Anterior cingulate cortex (tissue), 58 donors: ENCODE measurements at places on chromosomes 3 and 15.
A peak's percentile ranks its signal among the peaks of the same experiment; 100 is the strongest.

DNA sequence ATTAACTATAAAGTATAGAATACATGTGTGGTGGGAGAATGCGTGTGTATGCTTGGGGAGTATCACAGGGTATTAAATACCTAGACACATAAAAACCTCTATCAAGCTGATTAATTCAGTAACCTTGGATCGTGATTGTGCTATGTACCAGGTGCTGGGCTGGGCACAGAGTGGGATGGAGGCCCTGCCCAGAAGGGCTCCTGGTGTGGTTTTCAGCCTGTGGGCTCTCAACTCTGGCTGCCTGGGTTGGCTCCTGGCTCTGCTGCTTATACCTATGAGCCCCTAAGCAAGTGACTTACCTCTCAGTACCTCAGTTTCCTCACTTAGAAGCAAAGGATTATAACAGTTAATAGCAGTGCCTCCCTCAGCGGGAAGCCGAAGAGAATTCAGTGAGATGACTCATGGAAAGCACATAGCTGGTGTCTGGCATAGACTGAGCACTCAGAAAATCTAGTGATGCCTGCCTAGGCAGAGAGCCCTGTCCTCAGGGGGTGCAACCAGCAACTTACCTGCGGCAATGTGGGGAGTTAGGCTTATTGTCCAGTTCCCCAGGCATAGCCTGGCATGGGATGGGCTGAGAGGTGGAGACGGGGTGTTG is 90.6 kb upstream of the MYZAP start:
- DNase-seq: no peak

DNA sequence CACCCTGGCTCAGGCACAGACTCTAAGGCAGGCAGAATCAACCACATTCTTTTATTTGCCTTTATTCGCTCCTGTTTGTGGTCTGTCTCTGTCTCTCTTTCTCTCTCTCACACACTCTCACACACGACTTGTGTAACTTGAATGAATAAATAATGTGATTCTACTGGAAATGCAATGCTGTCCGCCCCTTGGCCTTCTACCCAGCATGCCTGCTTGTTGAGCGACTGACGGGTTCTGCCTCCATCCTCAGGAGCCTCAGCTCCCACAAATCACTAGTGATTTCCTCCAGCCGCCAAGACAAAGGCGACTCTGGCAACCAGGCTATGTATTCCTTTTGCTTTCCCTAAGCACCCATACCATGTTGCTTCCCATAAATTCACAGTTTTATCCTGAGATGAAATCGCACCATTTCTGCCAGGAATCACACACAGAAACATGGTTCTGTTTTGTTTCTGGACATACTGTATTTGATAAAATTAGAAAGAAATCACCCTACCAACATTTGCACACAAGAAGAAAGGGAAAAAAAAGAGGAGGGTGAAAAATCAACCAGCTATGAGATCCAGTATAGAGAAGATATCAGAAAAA is 460.8 kb downstream of the MAGI1 start:
- no peak for DNase-seq

DNA sequence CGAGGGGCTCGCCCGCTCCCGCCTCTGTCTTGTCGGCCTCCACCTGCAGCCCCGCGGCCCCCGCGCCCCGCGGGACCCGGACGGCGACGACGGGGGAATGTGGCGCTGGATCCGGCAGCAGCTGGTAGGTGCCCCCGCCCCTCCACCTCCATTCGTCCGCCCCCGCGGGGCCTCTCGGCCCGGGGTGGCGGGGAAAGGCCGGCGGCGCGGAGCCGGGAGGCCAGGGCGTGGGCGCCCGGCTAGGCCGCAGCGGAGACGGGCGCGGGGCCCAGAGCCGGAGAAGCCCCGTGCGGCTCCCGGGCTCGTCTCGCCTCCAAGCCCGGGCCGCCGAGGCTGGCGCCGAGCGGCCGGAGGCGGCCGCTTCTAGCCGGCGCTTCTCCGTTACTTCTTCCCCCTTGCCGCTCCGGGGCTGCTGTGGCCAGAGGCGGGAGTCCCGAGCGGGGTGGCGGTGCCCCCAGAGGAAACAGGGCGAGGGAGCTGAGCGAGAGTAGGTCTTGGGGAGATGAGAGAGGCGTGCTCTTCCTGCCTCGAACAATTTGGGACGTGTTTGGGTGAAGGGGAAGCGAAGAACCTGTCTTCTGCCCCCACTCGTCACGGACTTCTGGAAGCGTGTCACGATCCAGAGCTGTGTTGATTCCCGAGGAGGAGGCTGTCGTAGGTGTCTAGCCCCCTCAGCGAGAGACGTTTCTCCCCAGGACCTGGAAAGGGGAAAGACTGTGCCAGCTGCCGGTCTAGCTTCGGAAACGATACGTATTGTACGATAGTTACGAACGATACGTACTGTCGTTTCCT is 555 bp downstream of the ATP11B start:
- DNase-seq: peak; percentile 13

- no peak for DNase-seq
Measured at GRCh38 chr15:31905054-31905453, 125.3 kb upstream of the CHRNA7 start.

GRCh38 chr15:94119298-94119811 is 112.0 kb upstream of the MCTP2 start:
- peak; percentile 1 for DNase-seq

GRCh38 chr15:89111352-89111751 is 23.1 kb downstream of the ABHD2 start:
- DNase-seq: no peak

DNA sequence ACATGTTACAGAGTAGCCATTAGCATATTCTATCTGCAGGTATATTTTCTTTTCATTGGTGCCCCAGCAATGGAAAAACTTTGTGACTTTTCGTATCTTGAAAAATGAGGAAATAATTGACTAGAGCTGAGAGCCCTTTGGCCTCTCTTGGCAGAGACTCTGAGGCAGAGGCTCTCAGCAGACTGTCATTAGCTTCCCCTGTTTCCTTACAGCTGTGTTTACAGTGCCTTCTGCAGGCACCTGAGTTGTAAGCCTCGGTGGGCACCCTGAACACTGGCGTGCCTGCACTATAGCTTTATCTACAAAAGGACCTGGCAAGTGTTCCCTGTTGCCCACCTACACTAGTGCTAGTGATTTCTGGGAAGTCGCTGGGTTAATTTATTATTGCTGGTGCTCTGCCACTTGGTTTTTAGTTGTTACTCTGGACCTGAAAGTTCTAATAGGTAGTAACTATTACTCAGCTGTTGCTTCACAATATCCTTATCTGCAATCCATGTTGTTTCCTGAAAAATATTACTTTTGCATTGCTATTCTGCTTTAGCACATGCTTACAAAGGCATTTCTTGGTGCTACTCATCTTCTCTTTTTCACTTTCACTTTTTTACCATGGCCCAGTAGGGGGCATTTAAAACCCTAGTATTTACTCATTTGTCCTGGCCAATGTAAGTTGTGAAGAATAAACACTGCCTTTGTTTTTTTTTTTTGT is 7.8 kb upstream of the GPR171 start:
- DNase-seq: no peak

GRCh38 chr3:118628704-118629341 is 405.8 kb downstream of the IGSF11 start:
- peak; percentile 59 for DNase-seq

GRCh38 chr3:23252122-23252521 is 49.0 kb downstream of the UBE2E2 start:
- no peak for DNase-seq

DNA sequence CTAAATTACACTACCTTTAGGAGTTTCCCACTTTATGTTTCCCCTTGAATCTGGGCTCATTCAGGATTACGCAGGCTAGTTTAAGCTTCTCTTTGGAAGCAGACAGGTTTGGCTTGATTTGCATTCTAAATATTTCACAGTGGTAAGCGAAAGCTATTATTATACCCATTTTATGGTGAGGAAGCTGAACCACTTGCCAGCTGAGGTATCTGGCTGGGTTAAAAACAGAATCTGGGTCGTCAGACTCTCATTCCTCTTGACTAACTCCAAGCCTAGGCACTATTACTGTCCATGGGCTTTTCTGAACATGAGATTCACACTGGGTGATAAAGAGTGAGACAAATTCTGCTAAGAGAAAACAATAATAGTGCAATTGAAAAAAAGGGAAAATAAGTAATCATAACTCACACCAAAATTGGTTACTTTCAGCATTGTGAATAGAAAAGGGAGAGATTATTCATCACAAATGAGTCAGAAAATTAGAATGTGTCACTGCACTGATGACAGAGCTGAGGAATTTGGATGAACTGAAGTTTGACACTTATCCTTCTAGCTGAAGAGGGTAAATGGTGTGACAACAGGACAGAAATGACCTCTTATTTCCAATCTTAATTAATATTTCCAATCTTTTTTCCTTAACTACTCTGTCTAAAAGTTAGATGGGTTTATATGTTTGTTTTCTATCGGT is 211.3 kb downstream of the TIGIT start:
- no peak for DNase-seq

- no peak for DNase-seq
Measured at GRCh38 chr3:123499322-123499721, 50.4 kb upstream of the ADCY5 start.

- no peak for DNase-seq
Measured at GRCh38 chr15:100934726-100935125, 15.6 kb downstream of the LRRK1 start.

GRCh38 chr15:60406513-60407414 is 9.0 kb upstream of the ANXA2 start:
- DNase-seq: no peak

DNA sequence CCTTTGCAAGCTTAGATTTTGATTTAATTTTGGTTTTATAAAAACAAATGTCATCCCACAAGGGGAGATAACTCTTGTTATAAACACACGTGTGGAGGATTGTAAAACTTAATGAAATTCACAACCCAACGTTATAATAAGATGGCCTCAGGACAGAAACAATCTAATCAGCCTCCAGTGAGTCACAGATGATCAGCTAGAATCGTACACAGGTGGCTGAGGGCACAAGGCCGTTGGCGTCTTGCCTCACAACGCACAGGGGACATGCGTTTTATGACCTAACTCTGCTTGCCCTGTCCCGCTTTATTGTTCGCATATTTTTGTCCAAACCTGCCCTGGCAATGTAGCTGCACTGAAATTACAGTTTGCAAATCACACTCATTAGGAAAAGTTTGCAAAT is 121.9 kb upstream of the PDZRN3 start:
- DNase-seq: no peak

- DNase-seq: no peak
Measured at GRCh38 chr3:34683851-34684250, 885.4 kb downstream of the PDCD6IP start.

DNA sequence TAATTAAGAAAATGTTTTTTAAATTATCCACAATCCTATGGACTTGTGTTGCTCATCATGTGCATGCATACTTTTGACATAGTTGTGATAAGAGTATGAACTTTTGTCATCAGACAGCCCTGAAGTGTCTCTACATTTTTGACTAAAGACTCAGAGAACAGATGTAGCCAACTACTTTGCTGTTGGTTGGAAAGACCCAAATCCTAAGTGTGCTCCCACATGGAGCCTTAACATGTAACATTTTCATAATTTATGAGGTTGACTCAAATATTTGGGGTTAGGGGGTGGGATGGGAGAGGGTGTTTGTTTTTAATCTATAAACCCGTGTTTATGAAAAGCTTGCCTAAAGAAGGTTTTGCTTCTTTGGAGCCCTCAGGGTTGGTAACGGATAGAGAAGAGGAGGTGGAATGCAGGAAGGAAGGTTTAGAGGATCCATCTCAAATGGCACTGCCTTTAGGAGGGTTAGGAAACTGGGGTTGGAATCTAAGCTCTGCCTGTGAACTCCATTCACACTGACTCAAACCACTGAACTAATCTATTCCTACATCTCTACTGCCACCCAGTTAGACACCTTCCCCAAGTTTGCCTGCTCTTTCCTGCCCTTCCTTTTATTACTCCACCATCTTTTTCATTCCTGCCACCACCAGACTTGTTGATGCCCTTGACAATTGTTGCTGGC is 3.7 kb downstream of the BOC start:
- no peak for DNase-seq

DNA sequence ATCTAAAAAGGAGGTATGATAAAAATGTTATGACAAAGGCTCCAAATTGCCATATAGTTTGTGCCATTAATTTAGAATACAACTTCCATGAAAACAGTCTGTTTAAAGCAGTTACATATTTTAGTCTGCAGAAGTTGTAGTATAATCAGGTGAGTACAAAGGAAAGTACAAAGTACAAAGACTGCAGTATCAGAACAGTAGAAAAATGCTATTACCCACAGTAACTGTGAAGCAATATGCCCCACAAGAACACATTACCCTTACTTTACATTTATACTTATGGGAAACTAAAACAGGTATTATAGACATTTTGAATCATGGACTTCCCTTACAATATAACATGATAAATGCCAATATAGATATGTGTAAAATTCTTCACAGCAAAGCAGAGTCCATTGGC is 398.5 kb downstream of the ERC2 start:
- DNase-seq: no peak

DNA sequence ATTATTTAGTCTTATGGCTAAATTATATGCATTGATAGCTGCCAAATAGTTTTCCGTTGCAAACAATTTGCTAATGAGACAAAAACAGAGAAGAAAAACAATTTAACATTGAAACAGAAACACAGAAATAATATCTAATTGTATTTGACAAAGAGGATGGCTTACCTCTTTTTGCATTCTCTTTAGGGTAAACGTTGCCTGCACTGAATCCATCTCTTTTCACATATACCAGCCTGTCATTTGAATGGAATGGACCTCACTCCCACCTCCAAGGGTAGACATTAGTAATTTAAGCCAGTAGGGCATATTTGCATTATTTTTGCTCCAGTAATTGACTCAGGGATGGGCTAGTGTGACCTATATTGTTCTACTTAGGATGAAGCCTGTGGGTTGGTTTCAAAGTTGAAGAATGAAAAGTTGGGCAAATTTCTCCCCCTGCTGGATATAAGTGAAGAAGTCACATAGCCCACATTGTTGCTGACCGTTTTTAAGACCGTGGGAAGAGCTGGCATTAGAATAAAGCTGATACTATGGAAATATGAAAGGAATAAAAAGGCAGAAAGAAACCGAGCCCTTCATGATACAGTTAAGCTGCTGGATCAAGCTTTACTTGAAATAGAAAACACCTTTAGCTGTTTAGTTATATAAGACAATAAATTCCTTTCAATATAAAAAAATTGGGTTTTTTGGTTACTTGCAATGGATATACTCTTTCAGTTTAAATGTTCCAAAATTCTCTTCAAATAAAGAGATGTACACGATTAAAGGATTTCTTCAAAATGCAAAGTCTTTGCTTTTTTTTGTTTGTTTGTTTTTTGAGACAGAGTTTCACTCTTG is 26.9 kb downstream of the PIERCE2 start:
- DNase-seq: no peak
